ENCODE measurements at places on chromosomes 4 and X.

DNA sequence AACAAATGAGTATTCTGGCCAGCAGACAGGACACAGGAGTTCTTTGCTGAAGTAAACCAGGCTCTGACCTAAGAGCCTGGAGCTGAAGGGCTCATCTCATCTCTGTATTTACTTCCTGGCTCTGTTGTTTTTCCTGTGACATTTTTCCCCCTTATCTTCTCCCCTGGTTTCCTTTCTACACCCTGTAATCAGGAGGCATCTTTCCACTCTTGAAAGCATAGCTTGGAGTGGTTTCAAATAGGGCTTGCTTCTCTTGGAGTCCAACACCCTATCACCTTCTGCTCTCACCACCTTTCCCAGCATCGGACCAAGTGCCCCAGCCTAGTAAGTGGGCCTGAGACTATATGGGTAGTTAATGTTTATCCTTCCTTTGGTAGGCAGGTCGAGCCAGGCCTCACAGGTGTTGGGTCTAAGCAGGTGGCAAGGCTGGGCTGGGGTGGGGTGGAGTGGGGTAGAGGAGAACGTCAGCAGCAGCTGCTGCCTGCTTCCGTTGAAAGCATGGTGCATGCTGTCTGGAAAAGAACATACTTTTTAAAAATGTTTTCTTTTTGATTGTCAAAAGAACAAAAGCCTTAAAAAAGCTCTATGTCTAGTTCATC lies 1.2 kb downstream of the DRP2 start:
- no peak for DNase-seq

GRCh38 chr4:111556851-111557250 lies 588.4 kb upstream of the FAM241A start:
- no peak for DNase-seq

GRCh38 chrX:53724872-53725271 lies 38.4 kb upstream of the HUWE1 start:
- DNase-seq, result no peak

GRCh38 chrX:139759637-139760036 lies 51.7 kb upstream of the MCF2 start:
- no peak for DNase-seq

DNA sequence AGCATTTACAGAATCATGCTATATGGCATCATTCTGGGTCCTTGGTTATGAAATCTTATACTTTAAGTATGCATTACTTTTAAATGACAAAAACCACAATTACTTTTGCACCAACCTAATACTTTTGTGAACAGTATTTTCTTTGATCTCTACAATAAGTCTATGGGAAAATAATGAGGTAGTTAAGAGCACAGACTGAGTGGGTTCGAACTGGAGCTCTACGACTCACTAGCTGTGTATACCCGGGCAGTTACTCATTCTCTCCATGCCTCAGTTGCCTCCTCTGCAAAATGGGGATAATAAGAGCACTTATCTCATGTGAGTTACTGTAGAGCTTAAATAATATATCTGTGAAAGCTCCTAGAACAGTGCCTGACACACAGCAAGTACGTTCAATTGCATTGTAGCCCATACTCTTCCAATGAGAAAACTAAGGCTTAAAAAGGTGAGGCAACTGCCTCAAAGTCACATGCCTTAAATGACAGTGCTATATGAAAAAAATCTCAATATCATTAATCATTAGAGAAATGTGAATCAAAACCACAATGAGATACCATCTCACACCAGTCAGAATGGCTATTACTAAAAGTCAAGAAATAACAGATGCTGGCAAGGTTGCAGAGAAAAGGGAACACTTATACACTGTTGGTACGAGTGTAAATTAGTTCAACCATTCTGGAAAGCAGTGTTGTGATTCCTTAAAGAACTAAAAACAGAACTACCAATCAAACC lies 151.5 kb downstream of the CHIC2 start:
- DNase-seq, result no peak

DNA sequence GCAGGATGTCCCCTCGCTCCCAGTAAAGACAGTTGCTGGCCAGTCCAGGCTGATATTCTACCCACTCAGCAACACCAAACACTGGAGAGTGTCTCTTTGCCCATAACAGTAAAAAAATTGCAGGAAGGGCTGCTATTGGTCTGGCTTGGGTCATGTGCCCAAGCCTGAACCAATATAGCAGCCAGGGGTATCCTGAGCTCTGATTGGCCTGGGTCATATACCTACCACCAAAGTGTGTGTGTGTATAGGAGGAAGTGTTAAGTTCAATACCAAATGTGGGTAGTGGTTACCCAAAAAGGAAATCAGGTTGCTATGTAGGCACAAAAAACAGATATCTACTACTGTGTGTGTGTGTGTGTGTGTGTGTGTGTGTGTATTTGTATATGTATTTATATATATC lies 373.2 kb downstream of the BCOR start:
- no peak for DNase-seq

GRCh38 chr4:64144994-64145393 lies 264.3 kb downstream of the TECRL start:
- peak; percentile 78 for DNase-seq

DNA sequence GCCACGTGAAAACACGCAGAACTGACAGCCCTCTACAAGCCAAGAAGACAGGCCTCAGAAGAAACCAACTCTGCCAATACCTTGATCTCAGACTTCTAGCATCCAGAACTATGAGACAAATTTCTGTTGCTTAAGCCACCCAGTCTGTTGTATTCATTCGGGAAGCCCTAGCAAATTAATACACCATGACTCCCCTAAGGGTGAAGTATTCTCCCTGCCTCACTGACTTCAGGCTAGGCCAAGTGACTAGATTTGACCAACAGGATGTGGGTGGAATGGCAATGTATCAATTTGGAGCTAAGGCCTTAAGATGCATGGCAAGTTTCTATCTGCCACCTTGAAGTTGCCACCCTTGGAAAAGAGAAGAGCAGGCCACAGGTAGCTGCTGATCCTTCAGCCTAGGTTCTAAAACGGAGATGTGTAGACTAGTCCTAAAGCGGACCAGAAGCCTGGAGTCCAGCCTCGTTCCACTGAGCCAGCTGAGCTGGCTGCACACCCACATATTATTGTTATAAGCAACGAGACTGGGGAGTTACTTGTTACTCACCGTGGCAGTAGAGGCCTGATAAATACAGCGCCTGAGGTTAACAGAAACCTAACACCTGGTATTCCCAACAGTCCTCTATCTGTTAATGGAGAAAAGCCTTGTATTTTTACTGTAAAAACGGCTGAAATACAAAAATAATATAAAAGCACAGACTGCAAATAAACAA lies 16.4 kb downstream of the SCARB2 start:
- no peak for DNase-seq

DNA sequence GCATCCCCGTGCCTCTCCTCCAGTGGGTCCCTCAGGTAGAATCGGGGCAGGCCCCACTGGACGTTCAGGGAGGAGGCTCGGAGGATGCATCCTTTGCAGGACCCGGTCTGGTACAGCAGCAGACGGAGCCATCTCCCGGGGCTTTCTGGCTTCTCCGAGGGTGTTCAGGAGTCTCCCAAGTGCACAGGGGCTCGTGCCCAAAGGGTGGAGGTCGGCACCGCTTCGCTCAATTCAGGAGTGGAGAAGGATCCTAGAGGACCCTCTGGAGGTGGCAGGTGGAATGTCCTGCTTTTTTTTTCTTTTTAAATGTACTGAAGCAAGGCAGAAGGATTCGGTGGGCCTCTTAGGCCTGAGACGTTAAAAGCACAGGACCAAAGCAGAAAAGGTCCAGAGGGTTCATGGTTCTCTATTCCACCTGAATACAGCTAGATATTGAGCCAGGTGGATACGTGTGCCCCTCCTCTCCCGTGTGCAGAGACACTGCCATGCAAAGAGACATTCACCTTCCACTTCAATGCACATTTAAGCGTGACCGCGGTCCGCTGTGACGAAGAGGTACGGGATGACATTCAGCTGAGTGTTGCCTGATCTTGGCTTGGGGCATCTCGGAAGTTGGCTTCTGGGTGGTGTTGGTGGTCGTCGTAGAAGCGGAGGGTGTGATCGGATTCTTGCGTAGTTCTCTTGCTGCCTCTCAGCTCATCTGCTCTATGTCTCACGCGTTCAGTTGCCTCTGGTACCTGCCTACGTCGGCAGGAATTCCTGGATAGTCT lies 281.2 kb upstream of the AGTR2 start:
- DNase-seq, result no peak

DNA sequence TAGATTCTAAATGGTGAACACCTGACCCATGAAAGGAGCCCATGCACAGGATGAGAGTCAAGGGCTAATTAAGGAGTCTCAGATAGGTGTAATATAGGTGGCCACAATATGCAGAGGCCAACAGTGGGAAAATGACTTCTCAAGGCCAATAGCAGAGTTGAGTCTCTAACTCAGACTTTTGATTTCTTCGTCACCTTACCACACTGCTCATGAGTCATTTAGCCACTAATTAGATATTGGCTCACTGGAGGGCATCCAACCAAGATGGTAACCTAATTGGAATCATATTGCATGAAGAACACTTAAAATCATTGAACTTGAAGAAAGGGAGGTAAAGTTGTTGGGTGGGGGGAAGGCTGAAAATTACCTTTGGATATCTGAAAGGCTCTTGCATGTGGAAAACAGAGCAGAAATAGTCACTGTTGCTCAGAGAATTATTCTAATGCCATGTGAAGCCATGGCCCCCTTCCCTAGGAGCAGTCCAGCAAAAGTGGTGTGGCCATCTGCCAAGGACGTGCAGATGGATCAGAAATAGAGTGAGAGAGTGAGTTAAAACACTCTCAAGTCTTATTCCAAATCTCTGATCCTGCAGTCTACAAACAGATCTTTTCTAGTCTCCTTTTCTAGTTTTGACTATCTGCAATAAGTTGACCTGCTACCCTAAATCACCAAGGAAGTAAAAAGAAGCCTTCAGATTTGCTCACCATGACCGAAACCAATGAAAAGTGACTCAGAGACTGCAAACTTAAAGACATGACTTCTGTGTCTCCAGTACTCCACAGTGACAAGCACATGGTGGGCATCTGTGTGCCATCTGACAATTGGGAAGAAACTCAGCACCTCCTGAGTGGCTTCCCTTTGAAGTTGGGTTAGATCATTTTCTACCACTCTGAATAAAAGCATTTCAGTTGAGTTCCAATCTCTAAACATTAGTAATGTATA lies 93.9 kb upstream of the C1QTNF7 start:
- no peak for DNase-seq

DNA sequence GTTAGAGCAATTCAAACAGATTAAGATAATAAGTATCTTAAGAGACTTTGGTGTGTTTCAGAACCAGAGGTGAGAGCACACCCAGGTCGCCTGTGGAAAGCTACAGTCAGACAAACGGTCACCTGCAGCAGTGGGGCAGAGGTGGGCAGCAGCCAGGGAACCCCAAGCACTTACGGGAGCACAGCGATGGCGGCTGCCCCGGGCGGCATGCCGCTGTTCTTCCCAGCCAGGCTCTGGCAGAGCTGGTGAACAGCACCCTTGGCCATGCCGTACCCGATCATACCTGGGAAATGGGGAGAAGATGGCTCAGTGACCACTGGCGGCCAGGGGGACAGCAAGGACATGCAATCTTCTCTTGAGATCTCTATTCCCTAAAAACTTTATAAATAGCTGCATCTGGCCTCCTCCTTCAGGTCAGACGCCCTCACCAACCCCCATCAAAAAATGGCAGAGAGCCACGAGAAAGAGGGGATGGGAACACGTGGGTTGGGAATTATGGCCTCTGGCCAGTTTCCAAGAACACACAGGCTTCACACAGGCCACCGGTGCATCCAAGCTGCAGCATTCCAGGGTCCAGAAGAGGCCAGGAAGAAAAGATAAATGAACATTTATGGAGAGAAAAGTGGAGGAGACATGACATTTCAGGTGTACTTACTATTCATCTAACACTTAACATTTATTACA lies 19.7 kb downstream of the QDPR start:
- no peak for DNase-seq
